Myocyte (in vitro differentiated cells): ENCODE measurements at places on chromosomes 2 and 18.

GRCh38 chr2:143428700-143429099 is 299.5 kb downstream of the ARHGAP15 start:
- DNase-seq: no peak

DNA sequence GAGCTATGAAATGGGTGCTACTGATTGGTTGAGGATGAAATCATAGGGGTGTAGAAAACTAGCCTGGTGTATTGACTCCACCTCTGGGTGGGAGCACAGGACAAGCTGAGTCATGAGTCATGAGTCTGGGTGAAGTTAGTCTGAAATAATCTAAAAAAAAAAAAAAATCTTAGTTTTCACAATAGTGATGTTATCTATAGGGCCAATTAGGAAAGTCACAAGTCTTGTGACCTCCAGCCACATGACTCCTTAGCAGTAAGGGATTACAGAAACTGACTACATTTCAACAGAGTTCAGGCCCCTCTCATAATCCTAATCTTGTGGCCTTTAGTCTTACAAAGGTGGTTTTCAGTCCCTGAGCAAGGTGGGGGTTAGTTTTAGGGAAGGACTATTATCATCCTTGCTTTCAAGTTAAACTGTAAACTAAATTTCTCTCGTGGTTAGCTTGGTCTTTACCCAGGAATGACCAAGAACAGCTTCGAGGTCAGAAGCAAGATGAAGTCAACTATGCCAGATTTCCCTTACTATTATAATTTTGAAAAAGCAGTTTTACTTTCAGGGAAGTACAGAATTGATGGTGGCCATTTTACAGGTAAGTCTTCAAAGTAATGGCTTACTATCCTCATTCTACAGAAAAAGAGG is 338.0 kb upstream of the GYPC start:
- no peak for DNase-seq

DNA sequence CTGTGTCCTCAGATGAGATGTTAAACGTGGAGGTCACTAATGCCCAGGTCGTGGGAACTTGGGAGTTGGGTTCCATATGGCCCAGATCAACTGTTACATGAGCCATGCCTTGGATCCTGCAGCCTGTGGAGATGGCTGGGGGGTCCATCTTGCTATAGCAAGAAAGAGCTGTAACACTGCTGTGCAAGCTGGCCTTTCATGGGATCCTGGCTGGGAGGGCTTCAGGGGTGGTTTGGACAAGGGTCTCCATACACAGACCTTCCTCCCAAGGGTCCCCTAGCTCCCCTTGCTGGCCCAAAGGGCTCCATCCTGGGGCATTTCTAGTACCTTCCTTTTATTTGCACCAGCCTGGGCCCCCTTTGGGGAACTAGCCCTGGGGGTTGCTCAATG is 337.7 kb downstream of the DYSF start:
- no peak for DNase-seq

GRCh38 chr2:9736021-9736420 is 105.2 kb upstream of the YWHAQ start:
- no peak for DNase-seq

DNA sequence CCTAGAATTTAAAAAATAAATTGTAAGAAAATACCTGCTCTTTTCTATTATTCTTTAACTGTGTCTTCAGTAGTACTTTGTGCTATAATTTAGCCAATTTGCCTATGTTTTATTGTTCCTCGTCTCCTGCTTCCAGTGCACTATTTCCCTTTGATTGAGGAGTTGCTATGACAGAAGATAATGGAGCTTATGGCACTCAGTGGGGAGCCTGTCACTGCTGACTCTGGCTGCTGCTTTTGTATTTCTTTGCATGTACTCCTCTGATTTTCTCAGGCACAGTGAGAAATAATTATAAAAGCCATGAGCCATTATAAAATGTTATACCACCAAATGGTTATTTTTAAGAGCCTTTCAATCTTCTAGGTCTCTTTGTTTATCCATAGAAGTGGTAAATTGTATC is 1310.8 kb upstream of the SLC39A10 start:
- no peak for DNase-seq

DNA sequence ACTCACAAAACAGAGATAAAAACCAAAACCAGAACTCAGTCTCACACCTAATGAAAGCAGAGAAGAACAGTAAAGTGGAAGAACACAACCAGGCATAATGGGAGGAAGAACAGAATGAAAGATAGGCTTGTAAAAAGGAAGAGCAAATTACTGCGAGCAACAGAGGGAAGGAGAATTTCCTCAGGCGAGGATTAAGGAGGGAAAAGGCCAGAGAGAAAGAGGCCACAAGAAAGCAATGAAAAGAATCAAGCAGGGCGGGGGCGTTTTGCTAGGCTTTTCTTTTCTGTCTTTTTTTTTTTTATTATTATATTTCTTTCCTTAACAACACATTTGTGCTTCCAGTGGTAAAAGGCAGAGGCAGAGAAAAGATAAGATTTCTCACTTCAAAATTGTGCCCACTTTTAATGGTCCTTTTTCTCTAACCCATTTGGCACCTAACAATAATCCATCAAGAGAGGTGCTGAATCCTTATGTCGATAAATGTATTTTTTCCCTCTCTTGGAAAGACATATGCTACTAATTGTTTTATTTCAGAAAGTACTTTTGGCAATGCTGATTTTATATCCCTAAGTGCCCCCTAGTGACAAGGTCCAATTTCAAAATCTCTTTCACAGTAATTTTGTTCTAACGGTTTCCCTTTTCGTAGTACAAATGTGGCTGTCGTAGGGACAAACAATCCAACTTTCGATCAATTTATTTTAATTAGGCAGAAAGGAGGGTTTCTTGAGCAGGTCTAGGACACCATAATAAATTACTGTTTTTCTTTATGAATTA is 138.7 kb upstream of the AQP4 start:
- peak; percentile 0 for DNase-seq

GRCh38 chr2:217650716-217651360 is 352.0 kb downstream of the TNS1 start:
- DNase-seq: peak; percentile 87

- no peak for DNase-seq
Measured at GRCh38 chr2:223865907-223866508, 28.6 kb upstream of the AP1S3 start.

DNA sequence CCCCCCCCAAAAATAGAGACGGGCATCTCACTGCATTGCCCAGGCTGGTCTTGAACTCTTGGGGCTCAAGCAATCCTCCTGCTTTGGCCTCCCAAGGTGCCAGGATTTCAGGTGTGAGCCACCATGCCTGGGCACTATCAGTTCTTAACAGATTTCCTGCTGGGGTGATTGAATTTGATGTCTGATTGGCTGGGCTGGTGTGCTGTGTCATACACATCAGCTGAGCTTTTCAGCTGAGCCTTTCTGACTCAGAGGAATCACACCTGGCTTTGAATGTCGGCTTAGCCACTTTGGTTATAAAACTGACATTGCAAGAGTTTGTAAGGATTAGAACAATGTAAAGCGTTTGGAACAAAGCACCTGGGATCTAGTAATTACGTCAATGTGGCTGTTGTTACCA is 18.9 kb downstream of the NCAPH start:
- DNase-seq: no peak
